Activated T-cell treated with anti-CD3 and anti-CD28 coated beads for 4 hours (primary cell): ENCODE measurements at places on chromosomes 16 and 17.

DNA sequence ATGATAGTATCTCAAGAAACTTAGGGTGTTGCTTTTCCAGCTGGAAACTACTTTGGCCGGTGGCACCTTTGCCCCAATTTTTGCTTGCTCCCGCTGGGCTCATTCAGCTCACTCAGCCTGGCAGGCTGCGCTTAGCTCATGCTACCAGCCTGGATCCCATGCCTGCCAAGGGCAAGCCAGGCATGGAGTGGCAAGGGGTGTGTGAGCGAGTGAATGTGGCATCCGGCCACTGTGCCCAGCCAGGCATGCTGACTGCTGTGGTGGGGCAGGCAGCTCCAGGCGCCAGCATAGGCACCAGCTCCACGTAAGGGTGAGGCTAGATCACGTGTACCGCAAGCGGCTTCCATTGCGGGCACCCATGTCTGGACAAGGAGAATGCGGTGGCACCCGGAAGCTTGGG is 9.4 kb downstream of the B3GNT9 start:
- no peak for DNase-seq

GRCh38 chr17:27665549-27665948 is 34.6 kb downstream of the LGALS9 start:
- DNase-seq = no peak

GRCh38 chr16:22638393-22639206 is 127.9 kb downstream of the NPIPB5 start:
- no peak for DNase-seq

GRCh38 chr17:80427366-80428282 is 12.7 kb downstream of the ENDOV start:
- DNase-seq = no peak

GRCh38 chr16:87951552-87952538 is 611 bp downstream of the BANP start:
- DNase-seq = no peak

DNA sequence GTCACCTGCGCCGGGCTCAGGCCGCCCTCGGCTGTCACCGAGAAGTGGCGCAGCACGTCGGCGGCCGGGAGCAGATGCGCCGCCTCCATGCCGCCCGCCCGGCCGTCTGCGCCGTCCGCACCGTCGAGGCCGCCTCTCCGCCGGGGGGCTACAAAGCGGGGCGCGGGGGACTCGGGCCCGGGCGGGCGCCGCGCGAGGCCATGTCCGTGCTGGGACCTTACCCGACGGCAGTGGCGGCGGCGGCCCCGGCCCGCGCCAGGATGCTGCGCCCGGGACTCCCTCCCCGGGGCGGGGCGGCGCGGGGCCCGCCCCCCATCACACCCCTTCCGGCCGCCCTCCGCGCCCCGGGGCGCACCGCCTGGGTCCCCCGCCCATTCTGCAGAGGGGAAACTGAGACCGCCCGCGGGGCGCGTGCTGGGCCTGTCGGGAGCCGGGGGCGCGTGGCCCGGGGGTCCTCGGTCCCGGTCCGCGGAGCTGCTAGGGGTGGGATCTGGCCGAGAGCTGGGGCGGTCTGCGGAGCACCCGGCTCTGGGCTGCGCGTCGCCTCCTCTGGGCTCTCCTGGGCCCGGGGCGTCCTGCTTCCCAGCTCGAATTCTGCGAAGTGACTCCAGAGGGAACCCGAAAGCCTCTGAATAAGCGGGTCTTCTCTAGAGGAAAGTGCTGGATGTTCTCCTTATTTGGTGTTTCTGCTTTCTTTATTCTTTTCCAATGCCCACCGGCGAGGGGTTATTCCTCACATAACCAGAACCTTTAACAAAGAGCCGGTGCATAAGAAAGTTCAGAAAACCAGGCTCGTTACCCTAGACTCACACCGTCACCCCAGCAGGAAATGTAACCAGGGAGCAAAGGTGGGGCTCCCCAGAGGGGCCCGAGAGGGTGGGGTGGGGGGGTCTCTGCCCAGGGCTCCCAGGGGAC is at the start of gene ATP2A3:
Gene ATP2A3 (minus strand): TSS at position 235 of the 915 bp plus-strand sequence. CDS start 146 bp downstream, at position 89.
- peak; percentile 47 for DNase-seq

DNA sequence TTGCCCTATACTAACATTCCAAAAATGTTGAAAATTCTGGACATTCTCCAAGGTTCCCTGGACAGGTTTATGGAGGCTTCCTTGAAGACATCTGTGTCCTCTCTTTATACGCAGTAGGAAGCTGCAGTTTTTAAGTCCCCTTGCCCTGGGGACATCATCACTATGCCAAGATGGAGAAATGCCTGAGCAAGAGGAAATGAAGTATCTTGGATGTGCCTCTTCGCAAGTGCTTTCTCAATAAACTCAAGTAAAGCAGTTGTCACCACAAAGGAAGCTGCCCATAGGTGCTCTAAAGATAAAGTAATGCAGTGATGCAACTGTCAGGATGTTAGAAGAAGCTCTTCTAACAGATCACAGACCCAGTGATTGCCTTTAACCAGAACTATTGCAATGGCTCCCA is 71.0 kb downstream of the CDYL2 start:
- no peak for DNase-seq

DNA sequence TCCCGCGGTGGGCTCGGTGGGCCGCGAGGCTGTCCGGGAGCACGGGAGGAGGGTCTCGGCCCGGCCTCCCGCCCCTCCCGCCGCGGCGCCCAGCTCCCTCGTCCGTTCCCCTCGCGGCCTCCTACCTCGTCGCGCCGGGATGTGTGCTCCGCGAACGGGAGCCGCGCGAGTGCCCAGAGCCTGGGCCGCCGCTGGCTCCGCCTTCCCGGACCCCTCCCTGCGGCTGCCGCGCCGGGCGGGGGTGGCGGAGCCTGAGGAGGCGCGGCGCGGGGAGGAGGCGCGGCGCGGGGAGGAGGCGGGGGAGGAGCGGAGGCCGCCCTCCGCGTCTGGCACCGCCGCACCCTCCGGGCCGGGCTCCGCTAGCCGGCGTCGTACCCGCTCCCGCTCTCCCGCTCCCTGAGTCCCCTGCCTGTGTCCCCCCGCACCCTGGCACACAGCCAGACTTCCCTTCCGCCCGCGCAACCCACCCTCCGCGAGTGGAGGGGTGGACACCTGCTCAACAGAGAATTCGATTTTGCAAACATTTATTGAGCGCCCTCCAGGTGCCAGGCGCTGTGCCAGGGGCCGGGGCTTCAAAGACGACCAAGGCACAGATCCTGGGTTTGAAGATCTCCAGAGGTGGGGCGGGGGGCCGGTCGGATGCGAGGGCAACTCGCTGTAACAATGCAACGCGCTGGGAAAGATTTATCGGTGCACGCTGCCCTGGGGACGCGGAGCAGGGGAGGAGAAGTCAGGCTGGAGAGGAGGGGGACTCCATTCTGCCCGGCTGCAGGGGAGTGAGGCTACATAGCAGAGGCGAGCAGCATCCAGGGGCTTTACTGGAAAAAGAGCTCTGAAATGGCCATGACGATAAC is at the start of gene MPP3:
Gene MPP3 (minus strand): TSS at position 171 of the 854 bp plus-strand sequence. CDS start 1,240 bp downstream, outside the sequence.
- DNase-seq = peak; percentile 32

DNA sequence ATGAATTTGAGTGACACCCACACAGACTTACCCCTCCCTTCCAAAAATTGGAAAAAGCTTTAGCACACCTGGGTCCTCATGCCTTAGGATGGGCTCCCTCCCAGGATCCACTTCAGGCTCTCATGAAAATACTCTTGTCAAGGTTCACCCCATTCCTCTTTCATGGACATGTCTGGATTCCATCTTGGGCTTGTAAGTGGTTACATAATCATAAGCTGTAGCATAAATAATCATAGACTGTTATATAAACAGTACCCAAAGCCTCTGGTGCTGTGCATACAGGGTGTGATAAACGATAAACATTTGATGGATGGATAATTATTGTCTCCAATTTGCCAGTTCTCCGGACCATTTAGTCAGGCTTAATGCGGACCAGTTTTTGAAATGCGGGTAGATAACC is 53.7 kb upstream of the TEKT3 start:
- no peak for DNase-seq

DNA sequence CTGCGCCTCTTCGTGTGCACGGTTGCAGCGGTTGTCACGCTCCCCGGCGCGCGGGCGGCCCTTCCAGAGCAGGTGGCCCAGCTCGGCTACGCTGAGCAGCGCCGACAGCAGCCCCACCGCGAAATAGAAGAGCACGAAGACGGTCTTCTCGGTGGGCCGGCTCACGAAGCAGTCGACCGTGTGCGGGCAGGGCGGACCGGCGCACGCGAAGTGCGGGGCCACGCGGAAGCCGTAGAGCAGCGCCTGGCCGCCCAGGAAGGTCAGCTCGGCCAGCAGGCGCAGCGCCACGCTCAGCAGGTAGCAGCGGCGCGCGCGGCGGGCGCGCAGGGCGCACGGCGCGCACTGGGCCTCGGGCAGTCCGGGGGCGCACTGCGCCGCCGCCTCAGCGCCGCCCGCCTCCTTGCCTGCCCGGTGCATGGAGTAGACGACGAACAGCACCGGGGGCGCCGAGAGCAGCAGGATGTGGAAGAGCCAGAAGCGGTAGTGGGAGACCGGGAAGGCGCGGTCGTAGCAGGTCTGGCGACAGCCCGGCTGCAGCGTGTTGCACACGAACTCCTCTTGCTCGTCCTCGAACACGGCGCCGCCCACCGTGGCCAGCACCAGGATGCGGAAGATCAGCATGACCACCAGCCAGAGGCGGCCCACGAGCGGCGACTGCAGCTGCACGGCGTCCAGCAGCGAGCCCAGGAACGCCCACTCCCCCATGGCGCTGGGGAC is 1.3 kb downstream of the GJD3 start:
- no peak for DNase-seq

- DNase-seq = no peak
These were observed 22.3 kb upstream of the SMPD3 start for GRCh38 chr16:68470461-68471150.

- peak; percentile 21 for DNase-seq
These were observed 99.9 kb upstream of the CORO6 start for GRCh38 chr17:29722411-29723198.

- no peak for DNase-seq
These were observed 11.5 kb upstream of the LGALS3BP start for GRCh38 chr17:78991017-78991738.

GRCh38 chr17:17729620-17730249 is 48.5 kb downstream of the RAI1 start:
- DNase-seq = peak; percentile 38

DNA sequence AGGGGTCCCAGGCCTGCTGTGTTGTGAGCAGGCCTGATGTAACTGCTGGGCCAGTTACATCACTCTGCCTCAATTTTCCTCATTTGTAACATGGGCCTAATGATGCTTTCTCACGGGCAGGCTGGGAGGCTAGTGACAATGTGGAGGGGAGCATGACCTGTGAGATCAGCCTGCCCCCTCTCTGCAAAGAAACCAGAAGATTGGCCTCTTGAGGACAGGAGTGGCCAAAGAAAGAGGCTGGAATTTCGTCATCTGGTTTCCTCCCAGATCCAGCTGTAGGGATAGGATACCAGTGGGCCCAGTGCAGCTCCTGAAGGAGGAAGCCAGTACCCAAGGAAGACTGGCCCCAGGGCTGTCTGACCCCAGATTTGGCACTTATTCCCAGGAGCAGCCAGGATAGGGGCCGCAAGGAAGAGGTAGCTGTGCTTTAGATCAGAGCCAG is 615 bp upstream of the SREBF1 start:
- no peak for DNase-seq

- no peak for DNase-seq
These were observed 7.8 kb downstream of the MPG start for GRCh38 chr16:85865-86264.

GRCh38 chr16:24257958-24258357 is 1.8 kb downstream of the CACNG3 start:
- DNase-seq = no peak

DNA sequence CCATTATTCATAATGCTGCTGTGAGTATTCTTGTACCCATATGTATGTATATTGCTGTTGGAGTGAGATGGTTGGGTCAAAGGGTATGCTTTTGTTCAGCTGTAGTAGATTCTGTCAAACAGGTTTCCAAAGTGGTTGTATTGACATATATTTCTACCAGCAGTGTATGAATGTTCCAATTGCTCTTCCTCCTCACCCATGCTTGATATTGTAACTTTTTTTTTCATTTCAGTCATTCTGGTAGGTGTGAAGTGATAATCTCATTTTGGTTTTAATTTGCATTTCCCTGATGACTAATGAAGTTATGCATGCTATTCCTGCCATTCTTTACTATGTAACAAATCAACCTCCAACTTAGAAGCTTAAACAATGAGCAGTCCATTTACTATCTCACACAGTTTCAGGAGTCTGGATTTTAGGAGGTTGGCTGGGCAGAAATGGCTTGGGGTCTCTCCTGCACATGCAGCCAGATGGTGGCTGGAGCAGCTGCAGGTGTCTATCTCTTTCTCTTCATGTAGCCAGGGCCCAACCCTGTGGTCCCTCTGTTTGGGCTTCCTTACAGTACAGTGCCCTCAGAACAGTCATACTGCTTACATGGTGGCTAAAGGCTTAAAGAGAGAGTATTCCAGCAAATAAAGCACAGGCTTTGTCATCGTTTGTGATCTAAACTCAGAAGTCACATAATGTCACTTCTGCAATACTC is 21.2 kb downstream of the ERAL1 start:
- no peak for DNase-seq

- no peak for DNase-seq
These were observed 89.3 kb upstream of the SDK2 start for GRCh38 chr17:73733517-73733916.

GRCh38 chr16:85625485-85626117 is 12.5 kb downstream of the GSE1 start:
- no peak for DNase-seq

GRCh38 chr17:44307387-44308186 is 814 bp upstream of the RUNDC3A start:
- DNase-seq = no peak

- DNase-seq = no peak
These were observed 44.3 kb upstream of the ENPP7 start for GRCh38 chr17:79686476-79686875.

- no peak for DNase-seq
These were observed 51.4 kb downstream of the CCDC57 start for GRCh38 chr17:82161216-82161615.

DNA sequence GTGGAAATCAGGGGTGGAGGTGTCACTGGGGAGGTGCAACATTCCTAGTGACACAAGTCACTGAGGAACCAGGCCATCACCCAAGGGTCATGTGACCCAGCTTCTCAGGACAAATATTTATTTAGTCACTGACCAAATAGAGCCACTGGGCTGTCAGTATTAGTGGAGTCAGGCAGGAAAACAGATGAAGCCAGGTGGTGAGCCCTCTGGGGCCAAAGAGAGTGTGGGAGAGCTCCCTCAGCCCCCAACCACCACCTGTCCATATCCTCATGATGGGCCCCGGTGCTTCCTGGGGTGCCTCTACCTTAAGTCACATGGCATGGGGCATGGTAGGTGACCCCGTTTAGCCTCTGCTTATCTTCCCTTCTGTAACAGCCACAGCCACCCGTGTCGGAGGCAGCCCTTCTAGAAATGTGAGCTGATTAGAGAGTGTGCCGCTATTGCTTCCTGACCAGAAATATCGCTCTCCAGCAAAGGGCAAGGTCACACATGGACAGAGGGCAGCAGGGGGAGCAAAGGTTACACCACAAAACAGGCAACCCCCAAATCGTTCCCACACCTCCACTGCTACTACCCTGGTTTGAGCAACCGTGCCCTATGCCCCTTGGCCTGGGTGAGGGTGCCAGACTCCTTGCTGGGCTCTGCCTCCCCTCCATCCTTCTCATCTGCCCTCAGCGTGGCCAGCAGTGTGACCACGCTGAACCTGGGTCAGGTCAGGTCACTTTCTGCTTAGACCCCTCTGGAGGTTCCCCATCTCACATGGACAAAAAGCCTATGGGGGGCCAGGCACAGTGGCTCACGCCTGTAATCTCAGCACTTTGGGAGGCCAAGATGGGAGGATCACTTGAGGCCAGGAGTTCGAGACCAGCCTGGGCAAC is 8.6 kb upstream of the AKTIP start:
- no peak for DNase-seq

- DNase-seq = no peak
These were observed 29.4 kb upstream of the CACNG5 start for GRCh38 chr17:66805567-66805966.
